ENCODE measurements at places on chromosomes 7 and 10.

DNA sequence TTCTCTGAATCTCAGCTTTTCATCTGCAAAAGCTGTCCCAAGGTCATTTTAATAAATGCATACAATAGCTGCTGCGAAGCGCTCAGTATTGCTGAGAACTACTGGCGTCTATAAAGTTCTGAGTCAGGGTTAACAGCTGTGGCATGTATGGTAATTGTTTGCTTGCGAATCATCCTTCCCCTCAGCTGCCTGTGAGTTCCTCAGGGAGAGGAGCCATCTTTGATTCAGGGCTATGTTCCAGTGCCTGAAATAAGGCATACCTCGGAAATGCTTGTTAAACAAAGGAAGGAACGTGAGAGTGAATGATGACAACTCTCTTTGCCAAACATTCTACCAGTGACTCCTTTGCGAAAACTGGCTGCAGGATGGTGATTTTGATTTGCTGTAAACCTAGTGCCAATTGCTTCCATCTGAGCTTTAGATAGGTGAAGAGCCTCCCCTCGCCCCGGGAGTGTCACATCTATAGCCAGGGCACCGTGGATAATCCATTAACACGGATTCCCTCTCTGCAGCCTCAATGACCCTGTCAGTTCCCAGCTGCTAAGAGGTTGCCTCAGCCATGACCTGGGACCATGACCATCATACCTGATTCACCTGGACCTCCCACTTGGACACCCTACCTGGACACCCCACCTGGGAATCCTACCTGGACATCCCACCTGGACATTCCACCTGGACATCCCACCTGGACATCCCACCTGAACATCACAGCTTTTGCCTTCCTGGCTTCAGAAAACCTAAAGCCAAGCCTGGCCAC, 39.6 kb downstream of the GPRIN2 start:
- no peaks in the 10 kb centered on the region for H3K36me3 ChIP-seq
- H3K4me1 ChIP-seq = no peaks in the 10 kb centered on the region
- DNase-seq = peak; percentile 43

GRCh38 chr10:62460393-62460792, 86.2 kb downstream of the ZNF365 start:
- no peak overlapping the region for H3K4me3 ChIP-seq
- no peaks in the 10 kb centered on the region for H3K36me3 ChIP-seq
- H3K27ac ChIP-seq = no peak overlapping the region
- no peaks in the 10 kb centered on the region for H3K4me1 ChIP-seq
- DNase-seq = no peak

DNA sequence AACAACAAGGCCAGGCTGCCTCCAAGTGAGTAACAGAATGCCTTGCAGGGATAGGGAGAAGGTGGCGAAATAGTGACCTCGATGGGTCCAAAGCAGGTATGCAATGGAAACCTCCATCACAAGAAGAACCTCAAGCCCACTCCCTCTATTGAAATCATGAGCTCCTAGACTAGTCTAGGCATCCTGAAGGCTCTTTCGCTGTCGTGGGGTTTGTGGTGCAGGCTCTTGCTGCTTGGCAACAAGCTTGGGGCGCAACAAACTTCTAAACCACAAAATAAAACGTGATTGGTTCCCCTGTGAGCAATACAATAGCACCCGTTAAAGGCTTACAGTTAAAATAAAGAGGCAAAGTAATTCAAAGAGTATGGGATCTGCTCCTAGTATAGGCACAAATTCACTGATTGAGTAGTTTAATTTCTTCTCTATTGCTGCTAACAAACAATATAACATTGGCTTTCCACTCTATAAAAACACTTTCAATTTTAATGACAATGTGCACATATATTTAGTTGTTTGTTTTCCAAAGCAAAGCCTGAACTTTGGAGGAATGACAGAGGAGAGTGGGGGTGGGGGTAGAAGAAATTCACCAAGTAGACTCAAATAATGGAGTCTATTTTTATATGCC, 64.1 kb downstream of the C10orf67 start:
- H3K27me3 ChIP-seq = no peaks in the 10 kb centered on the region
- no peak overlapping the region for H3K27ac ChIP-seq
- no peaks in the 10 kb centered on the region for H3K36me3 ChIP-seq
- H3K4me1 ChIP-seq = no peaks in the 10 kb centered on the region
- no peak for DNase-seq

DNA sequence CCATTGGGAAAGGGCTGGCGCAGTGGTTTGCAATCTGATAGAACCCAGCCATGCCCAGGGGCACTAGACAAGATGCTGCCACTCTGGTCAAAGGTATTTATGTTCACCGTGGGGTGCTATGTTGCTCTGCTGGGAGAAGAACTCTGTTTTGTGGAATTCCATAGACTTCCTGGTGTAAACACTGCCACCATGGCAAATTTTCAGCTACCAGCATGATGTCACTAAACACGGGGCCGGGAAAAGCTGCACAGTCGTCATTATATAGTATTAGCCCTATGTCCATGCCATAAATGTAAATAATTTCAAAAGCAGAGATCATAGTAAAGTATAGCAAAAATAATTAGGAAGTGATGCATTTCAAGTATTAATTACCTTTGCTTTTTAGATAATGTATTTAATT, 500.6 kb downstream of the PARD3 start:
- no peak for DNase-seq
- no peaks in the 10 kb centered on the region for H3K4me1 ChIP-seq
- H3K27ac ChIP-seq = no peak overlapping the region
- no peak overlapping the region for H3K4me3 ChIP-seq
- no peaks in the 10 kb centered on the region for H3K27me3 ChIP-seq

DNA sequence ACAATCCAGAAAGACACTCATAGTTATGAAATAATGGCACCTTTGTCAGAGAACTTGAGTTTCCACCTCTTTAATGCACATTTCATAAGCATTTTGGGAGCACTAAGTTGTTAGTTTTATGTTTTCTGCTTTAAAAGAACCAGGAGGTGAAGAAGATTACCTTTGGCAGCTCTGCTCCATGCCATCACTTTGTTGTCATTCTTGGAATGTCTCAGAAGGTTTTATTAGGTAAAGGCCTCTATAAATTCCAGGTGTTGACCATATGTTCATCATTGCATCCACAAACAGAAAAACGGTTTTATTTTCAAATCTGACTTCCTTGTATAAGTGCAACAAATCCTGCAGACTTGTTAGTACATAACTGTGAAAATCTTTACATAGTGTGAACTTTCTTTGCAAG, 424.8 kb downstream of the MDFIC start:
- H3K4me1 ChIP-seq = no peaks in the 10 kb centered on the region
- H3K4me3 ChIP-seq = no peak overlapping the region
- no peak overlapping the region for H3K27ac ChIP-seq
- H3K27me3 ChIP-seq = no peaks in the 10 kb centered on the region

DNA sequence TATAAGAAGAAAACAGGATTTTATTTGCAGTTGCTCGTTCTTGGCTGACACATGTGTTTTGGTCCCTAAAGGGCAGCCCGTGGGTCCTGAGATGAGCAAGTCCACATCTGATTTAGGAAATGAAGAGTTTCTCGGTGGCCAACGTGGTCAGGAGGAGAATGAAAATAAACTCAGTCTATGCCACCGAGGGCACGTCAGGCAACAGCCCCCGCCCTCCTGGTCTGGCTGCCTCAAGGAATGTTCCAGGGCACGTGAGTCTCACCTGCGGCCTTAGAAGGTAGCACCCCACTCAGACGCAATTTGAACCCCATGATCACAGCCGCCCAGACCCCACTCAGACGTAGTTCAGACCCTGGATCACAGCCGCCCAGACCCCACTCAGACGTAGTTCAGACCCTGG, 197.2 kb downstream of the ADARB2 start:
- H3K4me1 ChIP-seq = no peaks in the 10 kb centered on the region
- no peaks in the 10 kb centered on the region for H3K27me3 ChIP-seq
- H3K4me3 ChIP-seq = no peak overlapping the region
- DNase-seq = no peak
- no peaks in the 10 kb centered on the region for H3K36me3 ChIP-seq

DNA sequence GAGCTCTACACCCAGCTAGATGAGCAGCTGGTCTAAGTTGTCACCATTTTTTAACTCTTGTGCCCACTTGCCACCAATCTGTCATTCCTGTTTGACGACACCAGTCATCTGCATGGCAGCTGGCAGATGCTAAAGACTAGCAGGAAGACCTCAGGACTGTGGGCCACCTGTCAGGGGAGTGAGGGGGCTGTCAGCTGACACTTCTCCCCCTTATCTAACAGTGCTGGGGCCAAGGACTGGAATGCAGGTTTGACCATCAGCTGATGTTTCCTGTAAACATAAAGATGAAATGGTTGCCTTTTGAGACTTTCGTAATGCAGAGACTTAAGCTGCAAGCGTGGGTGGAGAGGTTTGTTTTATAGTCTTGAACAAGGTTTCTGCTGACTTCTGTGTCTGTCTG, 93.5 kb downstream of the WNT2 start:
- H3K27ac ChIP-seq = no peak overlapping the region
- H3K4me3 ChIP-seq = no peak overlapping the region
- no peak for DNase-seq
- no peaks in the 10 kb centered on the region for H3K27me3 ChIP-seq

DNA sequence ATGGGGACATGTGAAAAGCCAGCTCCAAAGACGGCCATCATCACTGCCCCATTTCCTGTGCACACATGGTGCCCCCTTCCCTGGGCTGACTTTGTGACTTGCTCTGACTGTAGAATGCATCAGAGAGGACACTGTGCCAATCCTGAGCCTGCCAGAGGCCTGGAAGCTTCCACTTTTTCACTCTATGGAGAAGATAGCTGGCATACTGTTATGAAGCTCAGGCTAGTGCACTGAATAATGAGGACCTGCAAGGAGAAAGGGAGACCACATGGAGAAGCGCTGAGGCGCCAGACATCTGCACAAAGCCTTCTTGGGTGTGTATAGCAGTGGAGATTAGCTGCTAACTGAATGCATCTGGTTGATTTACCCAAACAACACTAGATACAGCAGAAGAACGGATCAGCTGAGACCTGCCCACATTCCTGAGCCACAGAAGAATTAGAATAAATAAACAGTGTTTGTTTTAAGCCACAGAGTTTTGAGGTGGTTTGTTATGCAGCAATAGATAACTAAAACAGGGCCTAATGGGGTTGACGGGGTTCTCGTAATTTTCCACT, 58.9 kb upstream of the C10orf90 start:
- no peak for DNase-seq
- no peak overlapping the region for H3K4me3 ChIP-seq
- H3K36me3 ChIP-seq = no peaks in the 10 kb centered on the region
- H3K4me1 ChIP-seq = no peaks in the 10 kb centered on the region
- no peaks in the 10 kb centered on the region for H3K27me3 ChIP-seq

DNA sequence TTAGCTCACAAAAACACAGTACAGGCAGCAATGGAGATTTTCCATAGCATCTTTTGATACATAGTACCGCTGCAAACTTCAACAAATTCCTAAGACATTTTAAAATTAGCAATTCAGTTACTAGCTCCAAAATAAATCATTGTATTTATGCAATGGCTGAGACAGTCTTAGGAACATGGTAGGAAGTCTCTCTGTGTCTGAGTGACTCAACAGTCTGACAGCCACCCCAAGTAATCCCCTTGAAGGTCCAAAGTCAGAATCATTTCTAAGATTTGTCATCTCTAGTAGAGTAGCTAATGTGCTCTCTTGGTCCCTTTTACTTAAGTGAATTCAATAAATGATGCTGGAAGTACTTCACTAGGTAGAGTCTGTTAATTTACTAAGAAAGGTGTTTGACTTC, 93.8 kb upstream of the NOBOX start:
- H3K36me3 ChIP-seq = no peaks in the 10 kb centered on the region
- DNase-seq = no peak
- no peak overlapping the region for H3K27ac ChIP-seq
- no peaks in the 10 kb centered on the region for H3K27me3 ChIP-seq
- H3K4me1 ChIP-seq = no peaks in the 10 kb centered on the region

Data from ascending aorta (tissue), 2 donors.